Activated CD4-positive, alpha-beta T cell treated with anti-CD3 and anti-CD28 coated beads, Interleukin-2, Interleukin-4, amounts not matched to agents 100 ng/mL and 50 ng/mL, durations not matched to agents 16 hours and 8 hours (primary cell): ENCODE measurements at places on chromosomes 12 and 14.

- DNase-seq: no peak
Measured at GRCh38 chr12:49903700-49904423, at the start of gene FAIM2. FAIM2 (minus strand) TSS chr12:49903900; CDS start chr12:49903792, 108 bp downstream.

DNA sequence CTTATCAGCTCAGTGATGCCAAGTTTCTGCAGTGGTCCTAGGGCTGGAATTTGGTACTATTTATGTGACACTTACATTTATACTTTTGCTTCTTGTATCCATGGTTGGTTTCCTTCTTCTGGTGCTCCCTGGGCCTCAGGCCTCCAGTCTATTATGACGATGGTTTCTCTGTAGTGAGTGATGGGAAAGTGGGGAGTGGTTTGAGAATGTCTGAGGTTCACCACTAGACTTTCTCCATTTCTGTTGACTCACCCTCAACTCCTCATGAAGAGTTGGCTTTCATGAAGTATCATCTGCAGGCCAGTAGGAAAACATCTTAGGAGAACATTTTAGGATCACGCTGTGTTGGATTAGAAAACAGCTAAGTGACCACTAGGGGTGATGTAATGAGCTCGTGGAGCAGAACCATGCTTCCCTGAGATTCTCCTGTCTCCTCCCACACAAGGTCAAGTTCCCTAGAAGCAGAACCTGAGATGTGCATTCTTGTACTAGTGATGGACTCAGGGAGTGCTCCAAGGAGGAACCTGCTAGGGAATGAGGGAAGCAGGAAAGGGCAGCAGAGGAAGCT lies 32.1 kb downstream of the RPH3A start:
- DNase-seq: no peak

GRCh38 chr14:104445086-104445485 lies 134.5 kb upstream of the C14orf180 start:
- DNase-seq: no peak

DNA sequence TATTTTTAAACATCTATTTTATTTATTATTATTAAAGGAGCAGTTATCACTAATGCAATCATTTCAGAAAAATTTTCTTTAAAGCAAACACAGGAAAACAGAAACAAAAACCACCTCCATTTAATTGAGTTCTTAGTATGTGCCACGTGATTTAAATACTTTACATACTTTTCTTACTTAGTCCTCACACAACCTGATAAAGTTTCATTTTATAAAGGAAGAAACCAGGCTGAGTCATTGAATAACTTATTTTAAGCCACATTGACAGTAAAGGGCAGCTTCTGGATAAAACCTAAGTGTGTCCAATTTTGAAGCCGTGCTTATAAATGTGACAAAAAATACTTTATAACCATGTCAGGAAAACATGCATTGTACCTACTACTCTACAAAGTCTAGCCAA lies 57.1 kb upstream of the PCED1B start:
- peak; percentile 10 for DNase-seq

DNA sequence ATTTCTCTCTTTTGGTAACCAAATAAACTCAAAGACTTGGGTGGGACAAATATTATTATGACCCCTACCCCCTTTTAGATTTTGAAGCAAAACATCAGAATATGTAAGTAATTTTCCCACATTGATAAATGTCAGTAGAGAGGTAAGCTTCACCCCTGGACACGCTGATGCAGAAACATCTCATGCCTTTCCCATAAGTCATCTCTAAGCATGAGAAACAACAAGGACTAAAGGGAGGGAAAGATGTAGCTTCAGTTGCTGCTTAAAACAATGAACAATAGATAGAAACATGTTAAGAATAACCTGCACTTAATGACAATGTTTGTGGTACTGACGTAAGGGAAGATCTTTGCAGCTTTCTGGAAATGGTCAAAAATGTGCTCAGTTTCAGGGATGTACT lies 56.3 kb upstream of the SLC8A3 start:
- no peak for DNase-seq

DNA sequence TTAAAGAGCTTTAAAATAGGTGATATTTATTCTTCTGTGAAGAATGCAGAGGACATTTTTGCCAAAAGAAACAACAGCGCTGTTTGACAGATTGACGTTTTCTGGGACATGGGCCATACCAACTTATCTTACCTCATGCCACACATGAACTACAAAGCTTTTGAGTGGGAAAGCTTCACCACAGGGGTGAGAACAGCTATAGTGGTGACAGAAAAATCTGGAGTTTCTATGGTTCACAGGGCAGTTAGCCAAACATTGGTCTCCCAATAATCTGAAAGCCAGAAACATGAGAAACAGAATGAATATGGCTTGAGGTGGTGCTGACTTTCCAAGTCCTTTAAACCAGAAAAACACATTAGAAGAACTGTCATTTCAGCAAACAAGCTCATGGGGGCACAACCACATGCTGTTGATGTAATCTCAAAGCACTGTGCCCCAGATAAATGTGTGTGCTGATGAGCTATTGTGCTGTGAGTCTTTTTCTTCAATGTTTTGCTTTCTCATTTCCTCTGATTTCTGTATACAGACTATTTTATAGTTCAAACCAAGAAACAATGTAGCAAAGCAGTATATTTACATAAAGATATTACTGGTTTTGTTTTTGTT lies 905.4 kb downstream of the SLC16A7 start:
- DNase-seq: no peak
